ENCODE measurements at places on chromosomes 12 and 14. TPM values are rescaled to one million over a fixed set of nuclear protein-coding genes. Genes with fewer than 3 reads are reported as not detected.

DNA sequence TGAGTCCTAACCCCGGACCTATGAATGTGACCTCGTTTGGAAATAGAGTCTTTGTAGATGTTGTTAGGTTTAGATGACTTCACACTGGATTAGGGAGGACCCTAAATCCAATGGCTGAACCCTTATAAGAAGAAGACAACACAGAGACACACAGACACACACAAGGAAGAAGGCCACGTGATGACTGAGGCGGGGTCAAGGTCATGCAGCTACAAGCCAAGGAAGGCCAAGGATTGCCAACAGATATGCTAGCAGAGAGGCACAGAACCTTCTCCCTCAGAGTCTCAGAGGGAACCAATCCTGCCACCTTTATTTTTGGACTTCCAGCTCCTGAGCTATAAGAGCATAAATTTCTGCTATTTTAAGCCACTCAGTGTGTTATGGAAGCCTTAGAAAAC lies 31.8 kb downstream of the LTBP2 start:
- DNase-seq, result no peak

DNA sequence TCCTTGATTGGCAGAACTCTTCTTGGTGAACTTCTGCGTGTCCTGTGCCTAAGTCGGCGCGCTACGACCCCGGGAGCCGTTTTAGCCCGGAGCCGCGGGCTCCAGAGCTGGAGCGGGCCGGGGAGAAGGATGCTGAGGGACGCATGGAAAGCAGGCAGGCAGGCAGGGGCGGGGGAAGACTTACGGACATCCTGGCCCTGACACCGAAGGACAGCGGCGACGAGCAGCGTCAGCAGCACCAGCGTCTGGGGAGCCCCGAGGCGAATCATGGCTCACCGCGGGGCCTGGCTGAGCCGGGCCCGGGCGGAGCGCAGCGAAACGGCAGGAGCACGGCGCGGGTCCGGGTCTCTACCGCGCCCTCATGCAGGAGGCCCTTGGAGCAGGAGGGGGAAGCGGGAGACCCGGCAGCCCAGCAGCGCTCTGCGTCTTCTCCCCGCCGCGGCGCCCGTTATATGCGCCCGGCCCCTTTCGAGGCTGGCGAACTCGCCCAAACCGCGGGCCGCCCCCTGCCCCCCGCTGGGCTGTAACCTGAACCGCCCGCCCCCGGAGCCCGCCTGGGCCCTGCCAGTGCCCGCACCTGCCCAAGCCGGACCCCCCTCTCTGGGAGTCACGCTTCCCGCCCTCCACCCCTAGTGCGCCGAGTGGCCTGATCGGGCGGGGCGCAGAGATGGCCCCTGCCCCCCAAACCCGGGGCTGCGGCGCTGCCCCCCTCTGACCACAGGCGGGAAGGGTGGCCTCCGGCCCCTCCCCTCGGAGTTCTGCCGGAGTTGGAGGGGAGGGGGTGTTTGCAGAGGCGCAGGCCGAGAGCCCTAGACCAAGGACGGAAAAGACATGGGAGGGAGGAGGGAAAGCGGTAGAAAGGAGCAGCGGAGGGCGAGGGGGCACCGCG lies at the start of gene COL2A1:
TSS of gene COL2A1 (minus strand) at position 424 of the 889 bp plus-strand sequence. CDS start at position 269, 155 bp downstream.
- no peak for DNase-seq

GRCh38 chr12:131005161-131006035 lies 51.7 kb downstream of the ADGRD1 start:
- DNase-seq, result no peak

The IAPP gene
- total RNA-seq, result not detected

DNA sequence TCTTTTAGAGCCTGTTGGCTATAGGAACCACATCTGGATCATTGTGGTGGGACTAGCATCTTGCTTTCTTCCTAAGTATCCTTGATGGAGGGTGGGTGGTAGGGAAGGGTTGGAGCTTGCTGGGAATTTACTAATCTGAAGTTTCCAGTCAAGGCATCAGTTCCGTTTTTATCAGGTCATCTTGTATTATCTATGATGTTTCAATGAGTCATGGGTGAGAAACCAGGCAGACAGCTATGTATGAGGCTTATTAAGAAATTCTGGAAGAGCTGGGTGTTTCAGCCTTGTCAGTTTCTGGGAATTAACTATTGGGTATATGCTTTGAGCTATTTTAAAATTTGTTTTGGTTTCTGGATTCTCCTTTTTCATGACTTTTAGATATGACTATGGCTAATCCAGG lies 11.3 kb downstream of the TSFM start:
- peak; percentile 69 for DNase-seq

The ZNF891 gene
- 0.86 TPM for total RNA-seq

DNA sequence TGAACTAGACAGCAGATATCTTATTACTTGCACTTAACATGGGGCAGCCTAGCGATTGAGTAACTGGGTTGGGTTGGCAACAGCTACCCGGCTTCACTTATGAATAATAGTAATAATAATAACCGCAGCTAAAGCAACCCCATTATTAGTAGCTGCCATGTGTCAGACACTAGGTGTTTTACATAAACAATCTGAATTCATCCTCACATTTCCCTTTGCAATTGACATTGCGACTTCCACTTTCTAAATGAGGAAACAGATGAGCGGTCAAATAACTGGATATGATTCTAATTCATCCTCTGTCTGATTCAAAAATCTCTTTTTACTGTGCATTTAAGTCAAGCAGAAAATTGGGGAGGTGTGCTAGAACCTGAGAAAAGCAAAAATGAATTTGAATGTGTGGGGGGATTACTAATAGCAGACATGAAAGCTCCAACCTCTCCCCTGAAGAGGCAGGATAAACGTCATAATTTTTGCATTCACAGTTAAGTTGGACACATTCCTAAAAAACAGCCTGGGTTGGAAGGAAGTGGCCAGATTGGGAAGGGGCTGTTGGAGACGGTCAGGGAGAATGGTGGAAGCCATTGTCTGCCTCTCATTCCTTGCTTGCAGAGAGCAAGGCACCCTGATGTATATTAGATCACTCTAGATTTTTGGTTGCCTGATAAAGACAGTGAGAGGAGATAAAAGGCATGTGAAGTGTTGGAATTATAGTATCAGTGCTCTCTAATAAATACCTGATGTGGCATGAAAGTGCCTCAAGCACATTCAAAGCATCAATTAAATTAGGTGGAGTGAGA lies 13.1 kb downstream of the EMP1 start:
- DNase-seq, result no peak

- DNase-seq, result peak; percentile 19
Observed at GRCh38 chr14:87745507-87746118, 247.4 kb downstream of the GALC start.

DNA sequence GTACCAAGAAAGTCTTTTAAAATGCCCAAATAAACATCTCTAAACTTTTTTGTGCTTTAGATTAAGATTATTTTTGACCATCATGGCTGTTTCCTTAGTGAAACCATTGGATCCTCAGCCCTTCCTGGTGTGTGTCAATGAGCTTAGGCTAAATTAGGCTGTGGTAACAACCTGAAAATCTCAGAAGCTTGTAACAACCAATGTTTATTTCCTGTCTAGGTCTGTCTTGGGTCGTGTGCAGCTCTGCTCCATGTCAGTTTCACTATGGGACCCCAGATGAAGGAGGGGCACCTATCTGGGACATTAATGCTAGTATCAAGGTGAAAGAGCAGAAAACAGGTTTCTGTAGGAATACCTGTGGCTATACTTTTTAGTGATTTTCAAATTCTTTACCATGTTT lies 49.9 kb downstream of the KCNMB4 start:
- DNase-seq, result no peak

DNA sequence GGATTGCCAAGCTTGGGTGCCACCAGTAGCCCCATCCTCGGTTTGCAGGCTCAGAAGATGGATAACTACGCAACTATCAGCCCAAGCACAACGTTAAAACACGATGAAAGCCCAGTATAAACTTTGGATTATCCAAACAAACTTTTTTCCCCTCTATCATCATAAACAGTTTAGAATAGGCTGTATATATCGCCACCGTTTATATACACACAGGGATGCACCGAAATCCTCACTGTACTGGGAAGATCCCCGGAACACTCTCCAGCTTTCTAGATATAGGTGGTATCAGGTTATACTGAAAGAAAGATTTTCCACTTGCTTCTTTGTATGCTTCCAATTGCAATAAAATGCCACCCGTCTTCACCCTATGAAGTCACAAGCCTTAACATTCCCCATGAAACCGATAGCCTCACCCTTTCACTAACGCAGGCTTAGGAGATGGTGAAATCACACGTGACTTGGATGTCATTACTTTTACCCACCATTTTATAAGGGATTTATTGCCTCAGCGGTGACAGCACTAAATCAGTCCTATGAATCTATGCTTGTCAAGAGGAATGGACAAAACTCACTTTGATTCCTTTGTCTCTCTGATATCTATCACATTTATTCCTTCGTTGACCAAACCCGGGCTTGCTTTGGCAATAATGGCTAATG lies 207.6 kb upstream of the FOXN3 start:
- DNase-seq, result no peak

The MMP17 gene
- 5.7 TPM for total RNA-seq

DNA sequence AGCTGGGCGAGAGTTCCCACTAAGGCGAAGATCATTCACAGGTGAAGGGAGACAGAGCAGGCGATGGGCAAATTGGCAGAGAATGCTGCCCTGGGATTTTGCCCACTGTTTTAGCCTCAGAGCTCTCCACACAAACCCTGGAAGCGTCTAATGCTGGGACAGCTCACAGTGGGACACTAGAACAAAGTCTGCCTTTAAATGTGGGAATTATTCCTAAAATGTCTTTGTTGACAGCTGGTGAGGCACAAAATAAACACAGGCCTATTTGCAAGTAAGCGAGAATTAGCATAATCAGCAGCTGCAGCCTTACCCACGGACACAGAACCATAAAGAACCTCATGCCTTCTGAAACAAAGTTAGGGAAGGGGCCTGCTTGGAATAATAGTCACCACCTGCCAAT lies 824.5 kb downstream of the AACS start:
- DNase-seq, result no peak

The DACT1 gene
- total RNA-seq, result 1.7 TPM

The ZNF385A gene
- 5.3 TPM for total RNA-seq

Data from A172 (cell line).